ENCODE measurements at places on chromosomes 11 and 22. TPM values are rescaled to one million over a fixed set of nuclear protein-coding genes. Genes with fewer than 3 reads are reported as not detected.

DNA sequence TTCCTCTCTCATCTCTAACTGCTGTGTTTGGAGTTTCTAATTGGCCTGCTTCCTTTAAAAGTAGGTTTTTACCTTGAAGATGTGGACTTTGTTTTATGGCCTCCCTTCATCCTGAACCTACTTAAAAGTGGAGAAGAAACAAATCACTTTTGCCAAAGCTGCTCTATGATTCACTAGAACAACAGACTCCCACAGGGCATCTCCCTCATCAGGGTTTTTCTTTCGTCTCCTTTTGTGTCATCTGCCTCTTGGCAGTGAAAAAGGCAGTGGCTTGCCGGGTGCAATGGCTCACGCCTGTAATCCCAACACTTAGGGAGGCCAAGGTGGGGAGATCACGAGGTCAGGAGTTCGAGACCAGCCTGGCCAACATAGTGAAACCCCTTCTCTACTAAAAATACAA, 186.6 kb upstream of the MTNR1B start:
- H3K4me3 ChIP-seq = no peak overlapping the region
- H3K36me3 ChIP-seq = no peaks in the 10 kb centered on the region
- H3K27ac ChIP-seq = no peak overlapping the region
- no peaks in the 10 kb centered on the region for H3K4me1 ChIP-seq
- DNase-seq = no peak

Gene OR8H1
- not detected for total RNA-seq

DNA sequence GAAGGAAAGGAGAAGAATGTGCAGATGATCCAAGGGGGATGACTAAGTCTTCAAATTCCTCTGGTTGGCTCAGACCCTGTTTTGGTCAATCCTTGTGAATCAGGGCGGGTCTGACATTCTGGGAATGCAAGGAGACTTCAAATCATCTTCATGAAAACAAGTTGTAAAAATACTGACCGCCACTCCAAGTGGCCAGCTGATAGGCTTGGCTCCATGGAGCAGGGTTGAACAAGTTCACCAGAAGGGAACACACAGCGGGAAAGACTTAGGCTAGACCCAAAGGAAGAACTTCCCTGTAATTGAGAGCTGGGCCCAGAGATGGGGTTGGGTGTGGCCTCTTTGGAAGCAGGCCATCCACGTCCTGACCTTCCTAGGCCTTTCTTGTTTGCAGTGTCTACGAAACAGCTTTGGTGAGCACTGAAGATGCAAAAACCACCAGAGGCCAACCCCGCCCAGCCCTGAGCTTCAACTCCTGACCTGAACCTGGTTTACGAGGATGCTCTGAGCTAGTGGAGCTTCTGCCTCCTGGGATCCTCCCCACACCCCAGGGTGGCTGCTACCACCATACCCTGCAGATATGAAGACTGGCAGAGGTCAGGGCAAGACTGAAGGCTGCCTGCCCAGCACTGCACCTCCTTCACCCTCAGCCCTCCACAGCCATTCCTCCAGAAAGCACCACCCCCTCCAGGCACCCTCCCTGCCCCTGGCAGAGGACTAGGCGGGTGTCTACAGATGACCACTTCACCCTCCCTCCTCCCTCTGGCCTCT, 26.1 kb downstream of the GDPD5 start:
- DNase-seq = no peak
- no peaks in the 10 kb centered on the region for H3K4me1 ChIP-seq
- no peak overlapping the region for H3K27ac ChIP-seq
- no peak overlapping the region for H3K4me3 ChIP-seq

GRCh38 chr11:97237151-97237550, 847.3 kb downstream of the JRKL start:
- H3K36me3 ChIP-seq = no peaks in the 10 kb centered on the region
- no peak for DNase-seq
- H3K4me3 ChIP-seq = no peak overlapping the region
- no peaks in the 10 kb centered on the region for H3K27me3 ChIP-seq
- H3K27ac ChIP-seq = no peak overlapping the region

DNA sequence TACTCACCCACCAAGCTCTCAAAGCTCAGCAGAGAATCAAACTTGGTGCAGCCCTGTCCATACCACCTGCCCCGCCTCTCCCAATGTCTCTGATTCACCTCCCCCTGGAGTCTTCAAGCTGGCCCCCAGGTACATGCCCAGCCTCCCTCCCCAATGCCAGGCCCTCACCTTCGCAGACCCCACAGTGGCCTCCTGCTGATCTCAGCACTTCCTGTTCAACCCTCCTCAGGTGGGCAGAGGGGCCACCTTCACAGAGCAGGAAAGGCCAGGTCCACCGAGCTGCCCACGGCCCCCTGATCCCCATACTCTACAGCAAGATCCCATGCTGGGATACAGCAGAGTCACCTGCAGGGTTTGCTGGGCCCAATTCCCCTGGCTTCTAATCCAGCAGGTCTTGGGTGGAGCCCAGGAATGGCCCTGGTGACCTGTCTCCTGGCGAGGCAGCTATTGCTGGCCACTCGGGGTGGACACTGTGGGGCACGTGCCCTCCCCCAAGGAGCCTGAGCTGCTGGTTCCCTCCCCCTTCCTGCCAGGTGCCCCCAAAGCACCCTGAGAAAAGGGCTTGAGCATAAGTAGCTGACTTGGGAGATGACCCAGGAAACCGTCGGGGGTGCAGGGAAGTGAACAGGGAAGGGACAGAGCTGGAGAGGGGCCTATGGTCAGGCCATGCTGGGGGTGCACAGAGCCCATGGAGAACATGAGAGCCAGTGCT, 150.7 kb downstream of the BRD1 start:
- no peaks in the 10 kb centered on the region for H3K27me3 ChIP-seq
- no peaks in the 10 kb centered on the region for H3K36me3 ChIP-seq
- DNase-seq = no peak
- H3K4me3 ChIP-seq = no peak overlapping the region
- H3K4me1 ChIP-seq = no peaks in the 10 kb centered on the region

Gene CXCR5
- total RNA-seq = 0.06 TPM

Measured in pancreas (tissue), 10 donors.